ENCODE measurements at places on chromosomes 16 and 17.
A peak's percentile ranks its signal among the peaks of the same experiment; 100 is the strongest.

- DNase-seq = no peak
Observed at GRCh38 chr17:60926466-60927183, 249.0 kb downstream of the BCAS3 start.

GRCh38 chr16:48347980-48348379 is 37.2 kb downstream of the SIAH1 start:
- DNase-seq = no peak

GRCh38 chr17:70558821-70559220 is 389.5 kb downstream of the KCNJ2 start:
- DNase-seq = no peak

DNA sequence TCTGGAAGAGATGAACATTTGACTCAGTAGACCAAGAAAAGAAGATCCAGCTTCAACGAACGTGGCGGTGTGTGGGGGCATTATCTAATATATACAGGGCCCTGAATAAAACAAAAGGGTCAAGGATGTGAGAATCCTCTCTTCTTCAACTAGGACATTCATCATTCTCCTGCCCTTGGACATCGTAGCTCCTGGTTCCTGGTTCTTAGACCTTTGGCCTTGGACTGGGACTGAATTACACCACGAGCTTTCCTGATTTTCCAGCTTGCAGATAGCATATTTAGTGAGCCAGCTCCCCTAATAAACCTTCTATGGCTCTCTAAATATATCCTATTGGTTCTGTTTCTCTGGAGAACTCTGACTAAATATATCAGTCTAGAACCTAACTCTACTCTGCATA is 29.5 kb upstream of the HELZ start:
- no peak for DNase-seq

DNA sequence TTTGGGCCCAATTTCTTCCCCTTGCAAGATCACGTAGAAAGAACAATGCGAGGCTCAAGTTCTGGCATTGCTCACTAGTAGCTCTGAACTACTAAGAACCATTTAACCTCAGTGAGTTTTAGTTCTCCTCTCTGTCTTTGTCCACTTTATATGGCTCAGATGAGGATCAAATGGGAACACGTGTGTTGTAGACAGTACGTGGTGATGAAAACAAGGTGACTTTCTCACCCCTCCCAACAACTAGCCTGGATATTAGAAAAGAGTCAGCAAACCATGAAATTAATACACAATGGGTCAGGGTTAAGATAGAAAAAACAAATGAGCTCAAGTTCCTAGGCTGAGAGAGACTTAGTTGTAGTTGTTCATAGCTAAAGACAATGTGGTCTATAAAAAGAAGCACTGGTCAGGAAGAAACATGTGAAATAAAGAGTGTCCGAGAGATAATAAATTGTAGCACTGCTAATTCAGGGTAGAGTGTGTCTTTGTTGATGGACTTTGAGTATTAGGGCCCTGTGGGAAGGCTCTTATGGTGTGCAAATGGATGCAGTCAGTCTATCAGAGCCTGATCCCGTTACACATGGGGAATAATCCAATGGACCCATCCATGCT is 417.0 kb downstream of the HAPSTR1 start:
- no peak for DNase-seq

GRCh38 chr16:4404967-4405696 is 11.3 kb downstream of the CORO7 start:
- no peak for DNase-seq

GRCh38 chr16:17566656-17567450 is 96.1 kb upstream of the XYLT1 start:
- DNase-seq = no peak

DNA sequence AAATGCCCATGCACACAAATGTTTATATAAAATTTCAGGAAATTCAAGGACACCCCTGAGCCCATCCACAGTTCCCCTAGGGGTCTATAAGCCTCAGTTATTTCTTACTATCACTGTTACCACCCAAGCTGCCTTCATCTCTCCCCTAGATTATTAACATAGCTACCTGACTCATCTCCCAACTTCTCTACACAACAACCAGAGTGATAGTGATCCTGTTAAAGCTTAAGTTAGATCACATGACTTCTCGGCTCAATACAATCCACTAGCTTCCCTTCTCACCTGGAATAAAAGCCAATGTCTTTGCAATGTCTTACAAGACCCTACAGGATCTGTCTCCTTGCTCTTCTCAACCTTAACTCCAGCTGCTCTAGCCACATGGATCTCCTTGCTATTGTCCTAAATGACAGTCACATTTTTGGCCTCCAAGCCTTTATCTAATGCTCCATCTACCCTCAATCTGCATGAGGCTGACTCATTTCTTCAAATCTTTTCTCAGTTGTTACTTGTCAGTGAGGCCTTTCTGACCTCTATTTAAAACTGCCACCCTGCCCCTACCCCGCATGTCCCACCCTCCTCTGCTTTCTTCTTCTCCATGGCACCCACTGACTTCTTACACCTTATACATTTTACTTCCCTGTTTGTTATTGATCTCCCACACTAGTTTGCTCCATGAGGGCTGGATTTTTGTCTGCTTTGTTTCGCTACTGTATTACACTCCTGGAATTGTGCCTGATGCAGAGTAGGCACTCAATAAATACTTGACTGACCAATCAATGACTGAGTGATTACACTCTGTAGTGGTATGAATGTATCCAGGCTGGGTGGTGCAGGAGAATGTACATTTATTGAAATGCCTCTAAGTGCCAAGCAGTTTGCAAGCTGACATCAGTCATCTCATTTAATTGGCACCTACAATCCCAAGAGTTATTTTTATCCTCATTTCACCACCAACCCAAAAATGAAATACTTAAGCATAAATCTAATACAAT is 5.2 kb upstream of the LIG3 start:
- DNase-seq = no peak

- DNase-seq = no peak
Observed at GRCh38 chr17:82282239-82283207, 9.0 kb upstream of the CSNK1D start.

GRCh38 chr16:67345401-67345800 is 18.8 kb downstream of the LRRC36 start:
- no peak for DNase-seq

DNA sequence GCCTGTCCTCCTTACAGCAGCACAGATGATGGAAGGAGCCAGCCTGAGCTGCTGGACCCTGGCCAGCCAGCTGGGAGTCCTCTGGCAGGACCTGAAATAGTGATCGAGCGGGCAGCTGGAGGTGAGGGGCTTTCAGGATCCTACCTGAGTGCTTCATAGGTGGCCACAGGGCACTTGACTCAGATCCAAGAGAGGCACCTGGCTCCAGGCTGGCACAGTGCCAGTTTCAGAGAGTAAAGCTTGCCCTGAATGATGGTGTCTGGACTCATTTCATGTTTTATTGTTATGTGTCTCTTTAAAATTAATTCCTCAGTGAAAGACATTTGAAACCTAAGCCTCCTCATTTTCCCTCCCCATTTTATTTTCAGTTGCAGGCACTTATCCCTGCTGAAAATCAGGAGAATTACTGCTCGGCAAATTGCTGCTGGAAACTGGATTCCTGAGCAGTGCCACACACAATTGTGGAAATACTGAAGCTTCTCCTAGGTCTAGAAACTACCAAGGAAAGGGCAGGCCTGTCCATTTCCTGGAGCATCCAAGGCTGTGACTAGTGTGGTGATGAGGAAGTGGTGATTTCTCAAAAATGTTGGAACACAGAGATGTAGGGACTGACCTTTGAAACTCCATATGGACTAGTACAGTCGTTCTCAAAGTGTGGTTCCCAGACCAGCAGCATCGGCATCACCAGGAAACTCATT is 16.1 kb upstream of the ADAMTS18 start:
- no peak for DNase-seq

GRCh38 chr16:69607674-69608073 is 41.9 kb downstream of the NFAT5 start:
- DNase-seq = peak; percentile 31

GRCh38 chr17:29710891-29711418 is 88.2 kb upstream of the CORO6 start:
- DNase-seq = peak; percentile 26
